ENCODE measurements at places on chromosomes 3 and 15.

DNA sequence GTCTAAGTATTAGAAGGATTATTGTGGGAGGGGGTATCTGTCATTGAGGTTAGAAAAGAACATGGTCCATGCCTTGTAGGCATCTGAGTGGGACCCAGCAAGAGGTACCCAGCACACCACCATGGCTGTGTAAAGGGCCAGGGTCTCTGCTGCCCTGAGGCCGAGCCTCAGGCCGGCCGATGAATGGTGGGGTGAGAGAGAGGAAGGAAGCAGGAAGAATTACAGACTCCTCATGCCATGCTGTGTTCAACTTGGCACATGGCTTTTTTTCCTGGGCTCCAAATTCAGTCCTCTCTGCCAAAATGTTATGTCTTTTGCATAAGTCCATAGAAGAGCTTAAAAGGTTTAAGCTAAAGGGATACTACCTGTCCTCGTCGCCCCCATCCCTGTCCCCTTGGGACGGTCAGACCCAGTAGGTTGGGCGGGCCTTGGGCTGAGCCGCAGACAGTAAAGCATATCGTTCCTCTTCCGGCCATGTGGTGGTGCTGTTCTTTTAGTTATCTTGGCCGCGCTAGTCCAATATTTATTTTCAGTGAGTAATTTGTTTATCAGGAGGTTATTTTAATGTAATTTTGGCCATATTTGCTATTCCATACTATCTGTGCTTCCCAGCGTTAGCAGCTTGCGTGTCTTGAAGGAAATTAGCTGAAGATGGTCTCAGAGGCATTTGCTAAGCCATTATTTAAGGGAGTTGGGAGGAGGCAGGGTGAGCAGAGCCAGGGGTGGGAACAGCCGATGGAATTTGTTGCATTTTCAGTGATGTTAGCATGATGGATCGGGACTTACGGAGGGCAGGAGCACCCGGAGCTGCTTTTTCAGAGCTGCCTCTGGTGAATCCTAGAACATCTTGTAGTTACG lies 152.4 kb downstream of the AGBL1 start:
- DNase-seq: no peak

GRCh38 chr3:3853544-3853943 lies 54.3 kb downstream of the LRRN1 start:
- DNase-seq: no peak

DNA sequence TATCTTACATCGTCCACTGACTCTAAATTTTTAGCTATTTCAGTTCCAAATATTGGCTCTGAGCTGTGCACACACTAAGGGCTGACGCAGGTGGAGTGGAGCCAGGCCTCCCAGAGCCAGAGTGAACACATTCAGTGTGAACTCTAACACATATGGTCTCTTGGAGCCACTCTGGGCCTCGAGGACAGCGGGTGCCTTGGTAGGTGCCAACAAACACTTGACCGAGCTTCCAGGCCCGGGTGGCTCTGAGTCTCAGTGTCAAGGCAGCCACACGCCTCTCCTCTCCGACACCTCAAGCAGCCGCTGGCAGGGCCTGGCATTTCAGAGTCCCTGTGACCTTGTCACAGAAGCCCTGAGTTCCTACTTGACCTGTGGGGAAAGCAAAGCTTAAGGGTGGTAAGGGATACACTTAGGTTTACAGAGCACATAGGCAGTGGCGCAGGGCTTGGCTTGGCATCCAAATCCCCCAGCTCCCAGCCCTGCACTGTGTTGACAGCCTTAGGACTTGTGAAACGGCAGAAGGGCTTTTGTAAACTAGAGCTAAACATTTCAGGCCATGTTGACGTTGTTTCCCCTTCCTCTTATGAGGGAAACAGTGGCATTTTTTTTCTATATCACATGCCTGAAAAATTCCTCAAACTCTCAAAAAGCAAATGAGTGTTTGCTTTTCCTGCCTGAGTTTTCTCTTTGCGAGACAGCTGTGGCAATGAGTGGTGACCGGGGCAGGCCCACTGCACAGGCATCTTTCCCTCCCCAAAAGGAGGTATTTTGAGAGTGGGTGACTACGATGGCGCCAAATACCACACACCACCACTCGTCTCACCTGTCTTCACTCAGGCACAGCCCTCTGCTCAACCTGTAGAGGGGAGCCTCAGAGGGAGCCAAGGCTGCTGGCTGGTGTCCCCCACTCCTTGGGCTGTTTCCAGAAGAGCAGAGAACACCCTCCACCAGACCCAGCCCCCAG lies 60.8 kb downstream of the DAPK2 start:
- no peak for DNase-seq

DNA sequence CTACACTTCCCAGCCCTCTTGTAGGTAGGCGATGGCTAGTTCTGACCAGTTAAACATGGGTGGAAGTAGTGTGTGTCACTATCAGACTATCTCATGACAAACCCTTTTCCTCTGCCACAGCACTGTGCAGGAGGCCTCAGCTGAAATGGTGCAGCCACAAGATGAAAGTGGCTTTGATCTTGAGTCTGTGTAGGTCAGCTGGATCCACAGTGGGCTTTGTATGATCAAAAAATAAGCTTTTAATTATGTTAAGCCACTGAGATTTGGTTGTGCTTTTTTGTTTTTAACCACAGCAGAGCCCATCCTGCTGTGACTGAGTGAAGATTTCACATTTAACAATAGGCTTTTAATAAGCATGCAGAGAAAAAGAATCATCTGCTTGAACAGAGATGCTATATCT lies 19.7 kb downstream of the RCN2 start:
- DNase-seq: no peak

GRCh38 chr15:77305953-77306352 lies 114.0 kb downstream of the PEAK1 start:
- DNase-seq: no peak

DNA sequence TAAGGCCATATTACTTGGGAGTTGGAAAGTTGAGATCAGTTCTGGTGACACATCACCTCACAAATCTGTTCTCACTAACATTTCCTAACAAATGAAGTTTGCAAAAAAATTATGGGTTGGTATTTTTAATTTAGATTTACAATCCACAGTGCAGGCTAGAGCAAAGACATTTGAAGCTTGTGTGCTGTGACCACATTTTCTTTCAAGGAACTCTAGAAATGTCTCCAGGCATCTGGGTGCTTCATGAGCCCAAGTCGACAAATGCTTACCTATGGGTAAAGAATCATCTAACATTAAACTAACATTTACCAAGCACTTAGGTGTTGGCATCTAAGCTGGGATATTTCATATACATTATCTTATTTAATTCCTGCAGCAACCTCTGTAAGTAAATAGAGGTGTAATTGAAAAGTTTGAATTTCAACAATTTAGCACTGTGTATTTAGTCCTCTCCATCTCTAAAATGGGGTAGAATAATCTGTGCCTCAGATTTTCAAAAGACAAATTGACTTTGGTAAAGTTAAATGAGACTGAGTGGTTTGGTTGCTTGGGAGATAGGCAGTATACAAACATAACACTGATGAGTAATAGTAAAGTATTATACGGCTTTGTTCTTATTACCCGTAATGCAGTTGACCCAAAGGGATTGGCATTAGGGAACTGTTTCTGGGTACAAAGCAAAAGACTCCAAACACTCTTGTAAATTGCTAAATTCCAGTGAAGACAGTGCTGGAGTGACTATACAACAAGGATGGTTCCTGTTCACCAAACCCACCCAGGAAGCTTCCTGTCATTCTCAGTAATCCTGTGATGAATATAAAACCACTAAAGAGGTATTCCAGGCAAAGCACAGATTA lies 162.5 kb downstream of the TPRG1 start:
- no peak for DNase-seq

GRCh38 chr15:27884726-27885125 lies 214.4 kb downstream of the OCA2 start:
- DNase-seq: no peak

GRCh38 chr3:129344540-129345220 lies 66.0 kb downstream of the HMCES start:
- no peak for DNase-seq

DNA sequence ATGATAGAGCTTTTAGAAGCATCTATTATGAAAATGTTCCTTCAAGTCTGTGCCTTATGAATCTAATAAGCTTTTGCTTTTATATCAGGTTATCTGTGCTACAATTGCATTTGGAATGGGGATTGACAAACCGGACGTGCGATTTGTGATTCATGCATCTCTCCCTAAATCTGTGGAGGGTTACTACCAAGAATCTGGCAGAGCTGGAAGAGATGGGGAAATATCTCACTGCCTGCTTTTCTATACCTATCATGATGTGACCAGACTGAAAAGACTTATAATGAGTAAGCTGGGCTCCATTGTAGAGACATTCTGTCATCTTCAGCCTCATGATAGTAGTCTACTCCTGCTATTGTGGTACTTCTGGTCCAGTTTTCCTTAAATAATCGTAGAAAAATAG lies 73.4 kb downstream of the BLM start:
- DNase-seq: no peak

- no peak for DNase-seq
Observed at GRCh38 chr15:42085236-42085605, 9.1 kb downstream of the PLA2G4D start.

GRCh38 chr3:182364723-182365650 lies 428.3 kb upstream of the ATP11B start:
- DNase-seq: no peak

- peak; percentile 48 for DNase-seq
Observed at GRCh38 chr15:87597346-87598052, 659.0 kb downstream of the NTRK3 start.

DNA sequence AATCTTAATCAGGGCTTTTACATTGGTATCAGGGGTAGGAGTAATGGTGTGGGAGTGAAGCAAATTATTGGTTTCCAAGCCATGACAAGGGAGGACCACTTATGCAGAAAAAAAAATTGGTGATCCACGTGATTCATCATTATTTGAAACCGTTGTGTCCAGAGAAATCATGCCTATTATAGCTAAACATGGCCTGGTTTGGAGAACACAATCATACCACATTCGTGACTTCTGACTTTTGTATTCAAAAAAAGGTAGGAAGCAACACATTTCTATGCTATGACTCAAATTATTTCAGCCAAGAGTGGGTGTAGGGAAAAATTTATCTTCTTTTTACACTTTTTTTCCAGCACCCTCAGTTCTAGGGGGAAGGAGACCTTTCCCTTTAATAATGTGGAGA lies 924.3 kb upstream of the GBE1 start:
- no peak for DNase-seq

- DNase-seq: no peak
Observed at GRCh38 chr3:58161435-58162398, 49.1 kb downstream of the DNASE1L3 start.

GRCh38 chr15:66387163-66388042 lies 691 bp downstream of the MAP2K1 start:
- peak; percentile 51 for DNase-seq

DNA sequence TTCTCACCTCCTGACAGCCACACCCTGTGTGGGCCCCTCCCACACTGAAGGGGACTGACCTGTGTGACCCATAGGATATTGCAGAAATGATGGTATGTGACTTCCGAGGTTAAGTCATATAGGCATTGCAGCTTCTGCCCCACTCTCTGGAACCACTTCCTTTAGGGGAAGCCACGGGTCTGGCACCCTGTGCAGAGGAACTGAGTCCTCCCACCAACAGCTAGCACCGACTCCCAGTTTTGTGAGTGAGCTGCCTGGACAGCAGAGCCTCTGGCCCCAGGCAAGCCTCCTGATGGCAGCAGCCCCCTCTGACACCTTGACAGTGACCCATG lies 24.6 kb upstream of the SLC6A6 start:
- DNase-seq: peak; percentile 22

DNA sequence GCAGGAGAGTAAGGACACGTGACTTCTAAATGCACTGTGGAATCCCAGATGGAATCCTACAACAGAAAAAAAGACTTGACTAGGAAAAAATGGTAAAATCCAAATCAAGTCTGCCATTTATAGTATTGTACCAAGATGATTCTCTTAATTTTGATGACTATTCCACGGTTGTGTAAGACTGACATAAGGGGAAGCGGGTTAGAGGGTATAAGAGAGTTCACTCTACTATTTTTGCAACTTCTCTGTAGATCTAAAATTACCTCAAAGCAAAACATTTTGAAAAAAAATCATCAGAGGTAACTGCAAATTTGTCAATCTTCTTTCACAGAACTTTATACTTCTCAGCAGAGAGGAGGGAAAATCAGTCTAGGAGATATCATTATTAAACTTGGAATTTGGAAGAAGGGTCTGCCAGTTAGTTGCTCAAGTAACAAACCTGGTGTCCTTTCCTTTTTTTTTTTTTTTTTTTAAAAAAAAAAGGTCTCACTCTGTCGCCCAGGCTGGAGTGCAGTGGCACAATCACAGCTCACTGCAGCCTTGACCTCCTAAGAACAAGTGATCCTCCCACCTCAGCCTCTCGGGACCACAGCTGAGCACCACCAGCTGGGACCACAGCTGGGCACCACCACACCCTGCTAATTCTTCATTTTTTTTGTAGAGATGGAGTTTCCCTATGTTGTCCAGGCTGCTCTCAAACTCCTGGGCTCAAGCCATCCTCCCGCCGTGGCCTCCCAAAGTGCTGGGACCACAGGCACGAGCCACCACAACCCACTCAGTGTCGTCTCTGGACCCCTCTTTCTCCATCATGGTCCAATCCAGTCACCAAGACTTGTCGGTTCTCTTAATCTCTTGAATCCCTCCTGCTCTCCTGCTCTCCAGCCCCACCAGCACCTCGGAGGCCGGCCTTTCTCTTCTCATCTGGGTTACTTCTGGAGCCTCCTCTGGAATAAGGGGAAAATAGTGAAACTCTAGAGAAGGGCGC lies 14.9 kb upstream of the HES1 start:
- DNase-seq: no peak

- no peak for DNase-seq
Observed at GRCh38 chr3:182455011-182455410, 338.3 kb upstream of the ATP11B start.

- DNase-seq: no peak
Observed at GRCh38 chr3:50412231-50412754, 53.0 kb upstream of the TMEM115 start.

GRCh38 chr3:151330899-151331298 lies 1.6 kb upstream of the P2RY13 start:
- no peak for DNase-seq

GRCh38 chr3:118116991-118117390 lies 917.7 kb downstream of the IGSF11 start:
- DNase-seq: no peak

DNA sequence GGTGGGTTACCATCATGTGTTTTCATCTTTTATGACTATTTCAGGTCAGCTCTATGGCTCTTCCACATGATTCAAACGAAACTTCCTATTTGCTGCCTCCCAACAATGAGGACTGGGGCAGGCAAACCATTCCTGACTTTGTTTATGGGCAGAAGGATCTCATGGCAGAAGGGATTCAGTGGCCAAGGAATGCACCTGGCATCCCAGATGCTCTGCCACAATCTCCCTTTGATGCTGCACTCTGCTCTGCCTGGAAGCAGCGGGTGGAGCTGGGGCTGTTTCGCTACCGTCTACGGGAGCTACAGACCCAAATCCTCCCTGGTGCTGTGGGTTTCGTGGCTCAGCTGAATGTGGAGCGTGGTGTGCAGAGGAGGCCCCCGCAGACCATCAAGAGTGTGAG lies 6.8 kb downstream of the GDPGP1 start:
- DNase-seq: no peak

- DNase-seq: no peak
Observed at GRCh38 chr3:72439321-72440183, 408.7 kb downstream of the SHQ1 start.

GRCh38 chr3:11172096-11172690 lies 17.9 kb downstream of the HRH1 start:
- DNase-seq: no peak
